ENCODE measurements at places on chromosomes 1 and 21.

- DNase-seq: no peak
These were observed 112.9 kb upstream of the RAB3GAP2 start for GRCh38 chr1:220385158-220385557.

GRCh38 chr1:64111787-64112186 lies 91.6 kb upstream of the UBE2U start:
- DNase-seq: no peak

- no peak for DNase-seq
These were observed 12.6 kb upstream of the RHEX start for GRCh38 chr1:206040328-206040727.

- no peak for DNase-seq
These were observed 59.6 kb upstream of the ADAMTS5 start for GRCh38 chr21:27026501-27026900.

DNA sequence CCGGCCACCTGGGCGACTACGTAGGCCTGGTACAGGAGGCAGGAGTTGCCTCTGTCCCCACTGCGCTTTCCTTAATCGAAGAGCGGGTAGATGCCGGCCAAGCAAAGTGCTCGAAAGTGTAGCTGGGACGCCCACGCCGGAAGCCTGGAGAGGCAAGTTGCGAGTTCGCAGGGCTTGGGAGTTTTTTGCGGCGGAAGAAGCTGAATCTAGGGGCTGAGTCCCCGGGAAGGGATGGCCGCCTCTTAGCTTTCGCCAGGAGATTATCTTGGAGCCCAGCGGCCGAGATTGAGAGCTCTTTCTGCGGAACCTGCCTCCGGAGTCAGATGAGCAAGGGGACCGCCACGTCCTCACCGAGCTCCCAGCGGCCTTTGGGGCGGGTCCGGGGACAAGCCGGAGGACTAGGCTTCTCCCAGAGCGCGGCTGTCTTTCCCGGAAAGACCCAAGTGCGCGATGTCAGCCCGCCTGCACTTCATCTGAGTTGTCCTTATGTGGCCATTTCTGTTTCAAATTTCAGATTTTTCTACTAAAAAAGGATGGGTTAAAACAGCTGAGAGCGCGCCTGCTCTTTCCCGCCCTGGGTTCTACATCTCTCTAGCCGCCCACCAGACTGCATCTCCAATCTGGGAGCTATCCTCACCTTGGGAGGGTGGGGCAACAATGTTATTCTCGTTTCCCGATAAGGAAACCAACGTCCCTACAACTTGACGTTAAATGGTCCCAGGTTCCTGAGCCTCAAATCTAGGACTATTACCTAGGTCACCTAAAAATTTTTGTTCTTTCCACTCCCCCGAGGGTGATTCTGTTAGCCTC lies 12.4 kb upstream of the TBX15 start:
- DNase-seq: no peak

- DNase-seq: no peak
These were observed 42.0 kb downstream of the PCSK9 start for GRCh38 chr1:55081188-55081904.

DNA sequence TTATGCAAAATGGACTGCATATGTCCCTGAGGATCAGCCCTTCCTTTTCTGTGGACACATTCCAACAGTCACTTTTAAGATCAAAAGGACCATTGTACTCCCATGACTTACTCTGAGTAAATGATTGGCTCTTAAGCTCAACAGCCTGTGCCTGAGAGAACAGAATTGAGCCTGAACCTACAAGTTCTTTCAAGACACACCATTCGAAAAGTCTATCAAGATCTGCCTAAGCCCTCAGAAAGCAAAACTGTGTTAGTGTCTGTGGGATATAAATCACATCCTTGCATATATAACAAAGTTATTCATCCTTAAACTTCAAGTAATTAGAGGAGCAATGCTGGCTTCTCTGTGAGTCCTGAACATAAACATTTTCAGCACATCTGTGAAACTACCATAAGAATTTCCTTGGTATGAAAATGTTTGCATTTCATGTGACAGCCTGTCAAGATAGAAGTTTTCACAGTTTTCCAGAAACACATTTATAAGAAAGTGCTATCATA lies 41.6 kb downstream of the PCNX2 start:
- no peak for DNase-seq

GRCh38 chr1:207649865-207650580 lies 5.1 kb downstream of the CR1L start:
- DNase-seq: no peak

DNA sequence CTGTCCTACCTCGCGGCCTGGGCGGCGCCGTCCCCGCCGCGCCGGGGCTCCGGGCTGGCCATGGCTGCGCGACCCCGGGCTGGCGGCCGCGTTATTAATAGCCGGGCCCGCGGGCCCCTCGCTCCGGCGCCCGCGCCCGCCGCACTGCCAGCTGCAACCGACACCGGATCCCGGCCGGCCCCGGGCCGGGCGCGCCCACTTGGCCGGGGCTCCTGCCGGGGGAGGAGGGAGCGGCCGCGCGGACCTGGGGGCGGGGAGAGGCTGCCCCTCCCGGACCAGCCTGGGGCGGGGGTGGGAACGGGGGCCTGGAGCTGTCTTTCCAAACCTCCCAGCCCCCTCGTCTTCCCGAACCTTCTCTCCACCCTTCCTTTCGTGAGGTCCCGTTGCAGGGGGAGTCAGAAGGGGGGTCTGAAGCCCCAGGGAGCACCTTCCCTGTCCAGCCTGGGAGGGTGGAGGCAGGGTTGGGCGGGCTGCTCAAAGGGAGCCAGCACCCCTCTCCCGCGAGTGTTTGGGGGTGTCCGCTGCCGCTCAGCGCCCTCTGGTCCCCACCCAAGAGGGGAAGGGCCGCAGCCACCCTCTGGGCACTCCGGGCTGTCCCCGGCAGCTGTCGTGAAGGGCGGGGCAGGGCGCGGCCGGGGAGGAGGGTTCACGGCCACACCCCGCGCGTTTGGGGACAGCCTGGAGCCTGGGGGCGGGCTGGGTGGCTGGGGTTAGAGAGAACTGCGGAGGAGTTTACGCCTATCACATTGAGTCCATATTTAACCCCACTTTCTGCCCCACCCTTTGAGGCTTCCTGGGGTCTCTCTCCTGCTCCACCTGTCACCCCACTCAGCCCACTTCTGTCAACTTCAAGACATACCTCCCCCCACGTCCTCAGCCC lies at the start of gene SYNC:
Gene SYNC (minus strand): TSS at position 172 of the 880 bp plus-strand sequence. CDS start 110 bp downstream, at position 62.
- no peak for DNase-seq

GRCh38 chr1:106277786-106278185 lies 778.7 kb upstream of the PRMT6 start:
- DNase-seq: no peak

DNA sequence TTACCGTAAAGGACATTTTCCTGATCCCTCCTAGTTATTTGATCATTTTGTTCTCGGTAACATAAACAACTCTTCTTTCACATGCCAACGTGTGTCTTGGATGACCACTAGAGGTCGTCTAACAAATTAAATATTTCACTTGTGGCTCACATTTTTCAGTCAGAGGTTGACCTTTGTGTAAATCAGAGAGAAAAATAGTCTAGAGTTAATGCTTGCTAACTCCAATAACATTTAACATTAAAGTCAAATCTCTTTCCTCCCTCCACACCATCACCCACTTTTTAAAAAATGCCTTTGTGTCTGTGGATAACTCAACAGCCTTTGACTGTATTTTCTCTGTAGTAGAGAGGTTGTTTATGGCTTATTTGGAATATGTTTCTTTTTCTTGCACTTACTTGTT lies 220.5 kb upstream of the B3GALT2 start:
- DNase-seq: peak; percentile 72

DNA sequence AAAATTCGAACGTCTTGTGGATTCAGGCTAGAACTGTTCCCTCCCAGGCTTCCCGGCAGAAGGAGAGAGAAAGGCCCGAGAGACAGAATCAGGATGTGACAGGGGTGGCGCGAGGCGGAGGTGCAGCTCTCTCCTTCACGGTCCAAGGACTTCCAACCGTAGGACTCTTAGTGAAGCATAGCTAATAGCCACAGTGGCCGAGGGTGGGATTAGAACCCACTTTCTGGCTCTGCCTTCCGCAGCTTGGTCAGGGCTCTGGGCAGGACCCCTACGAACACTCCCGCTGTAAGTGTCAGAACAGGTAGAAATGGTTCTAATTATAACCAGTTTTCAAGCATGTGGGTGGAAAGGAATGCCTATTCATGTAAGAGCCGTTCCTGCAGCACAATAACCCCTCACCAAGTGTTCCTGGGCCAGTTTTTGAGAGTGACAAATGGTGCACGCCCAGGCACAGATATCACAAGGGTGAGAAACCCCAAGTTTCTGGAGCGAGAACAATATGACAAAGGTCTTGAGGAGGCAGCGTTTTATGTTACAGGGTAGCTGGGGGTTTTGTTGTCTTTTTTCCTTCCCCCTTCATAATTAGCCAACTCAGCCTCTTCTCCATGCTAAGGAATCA lies 86.4 kb downstream of the SYF2 start:
- DNase-seq: no peak

DNA sequence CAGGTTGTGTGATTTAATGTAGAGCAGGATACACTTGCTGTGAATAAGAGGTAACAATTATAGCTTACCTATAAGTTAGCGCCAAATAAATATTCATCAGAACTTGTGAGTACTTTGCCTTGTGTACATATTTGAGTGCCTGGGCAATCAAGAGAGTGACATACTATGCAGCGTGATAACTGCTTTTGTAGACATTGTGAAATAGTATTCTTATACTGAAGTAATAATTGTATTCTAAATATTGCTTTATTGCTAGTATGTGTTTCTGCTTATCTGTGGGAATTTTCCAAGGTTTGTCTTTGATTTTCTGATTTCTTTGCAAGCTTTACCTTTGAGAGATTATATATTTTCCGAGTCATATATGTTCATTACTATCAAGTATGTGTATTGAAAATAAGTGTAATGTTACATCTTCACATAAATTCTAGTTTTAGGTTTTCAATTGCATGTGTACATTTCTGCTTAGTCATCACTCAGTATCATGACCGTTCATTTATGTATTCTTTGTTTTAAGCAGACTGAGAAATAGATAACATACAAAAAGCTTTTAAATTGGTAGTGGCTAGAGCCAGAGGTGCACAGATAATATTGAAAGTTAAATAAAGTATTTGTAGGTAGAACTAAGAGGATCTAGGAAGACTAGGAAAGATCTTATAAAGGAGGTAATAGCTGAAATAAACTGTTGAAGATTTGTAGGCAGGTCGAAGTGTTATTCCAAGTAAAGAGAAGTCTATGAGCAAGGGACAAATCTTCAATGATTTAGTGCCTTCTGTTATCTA lies 19.5 kb downstream of the USP25 start:
- DNase-seq: no peak

- no peak for DNase-seq
These were observed 159.9 kb upstream of the NEGR1 start for GRCh38 chr1:72442262-72442661.

DNA sequence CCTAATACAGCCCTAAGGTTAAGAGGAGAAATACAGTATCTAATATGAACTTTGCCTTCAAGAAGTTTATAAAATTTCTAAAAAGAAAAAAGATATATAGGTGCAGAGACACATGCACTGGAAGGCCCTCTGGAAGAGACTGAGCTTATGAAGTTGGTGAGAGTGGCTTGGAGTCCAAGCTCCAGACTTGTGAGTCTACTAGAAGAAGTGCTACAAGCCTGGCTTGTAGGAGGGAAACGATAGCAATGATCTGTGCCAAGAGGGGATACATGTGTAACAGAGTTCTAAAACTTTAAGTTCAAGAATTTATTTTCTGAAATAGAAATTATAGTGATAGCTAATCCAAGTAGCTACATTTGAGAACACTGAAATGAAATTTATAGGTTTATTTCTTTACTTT lies 213.0 kb downstream of the PATJ start:
- DNase-seq: no peak

DNA sequence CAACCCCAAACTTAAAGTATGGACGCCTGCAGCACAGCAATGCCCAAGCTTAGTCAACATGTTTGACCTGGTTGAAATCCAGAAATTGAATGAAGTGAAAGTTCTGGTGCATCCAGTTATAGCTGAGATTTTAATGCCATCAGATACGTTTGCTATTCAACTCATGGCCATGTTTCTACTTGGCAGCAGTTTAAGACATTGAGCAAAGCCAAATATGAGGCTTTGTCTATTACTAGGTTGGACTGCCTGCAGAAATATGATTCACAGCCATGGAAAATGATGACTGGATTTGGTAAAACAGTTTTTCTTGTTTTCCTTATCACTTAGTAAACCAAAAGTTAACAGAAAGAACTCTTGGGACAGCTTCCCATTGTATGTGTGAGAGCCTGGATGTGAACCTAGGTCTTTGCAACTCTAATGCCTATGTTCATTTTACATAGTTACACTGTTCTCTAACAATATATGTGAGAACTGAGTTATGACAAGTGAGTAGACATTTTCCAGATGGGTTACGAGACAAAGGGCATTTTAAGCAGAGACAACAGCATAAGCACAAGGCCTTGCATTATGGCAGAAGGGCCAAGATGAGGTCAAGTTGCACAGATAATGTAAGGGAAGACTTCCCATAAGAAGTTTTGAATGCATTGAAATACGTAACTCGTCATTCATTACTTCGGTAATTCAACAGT lies 32.4 kb upstream of the MYSM1 start:
- DNase-seq: no peak

GRCh38 chr1:51708911-51709760 lies 92.2 kb downstream of the OSBPL9 start:
- no peak for DNase-seq

DNA sequence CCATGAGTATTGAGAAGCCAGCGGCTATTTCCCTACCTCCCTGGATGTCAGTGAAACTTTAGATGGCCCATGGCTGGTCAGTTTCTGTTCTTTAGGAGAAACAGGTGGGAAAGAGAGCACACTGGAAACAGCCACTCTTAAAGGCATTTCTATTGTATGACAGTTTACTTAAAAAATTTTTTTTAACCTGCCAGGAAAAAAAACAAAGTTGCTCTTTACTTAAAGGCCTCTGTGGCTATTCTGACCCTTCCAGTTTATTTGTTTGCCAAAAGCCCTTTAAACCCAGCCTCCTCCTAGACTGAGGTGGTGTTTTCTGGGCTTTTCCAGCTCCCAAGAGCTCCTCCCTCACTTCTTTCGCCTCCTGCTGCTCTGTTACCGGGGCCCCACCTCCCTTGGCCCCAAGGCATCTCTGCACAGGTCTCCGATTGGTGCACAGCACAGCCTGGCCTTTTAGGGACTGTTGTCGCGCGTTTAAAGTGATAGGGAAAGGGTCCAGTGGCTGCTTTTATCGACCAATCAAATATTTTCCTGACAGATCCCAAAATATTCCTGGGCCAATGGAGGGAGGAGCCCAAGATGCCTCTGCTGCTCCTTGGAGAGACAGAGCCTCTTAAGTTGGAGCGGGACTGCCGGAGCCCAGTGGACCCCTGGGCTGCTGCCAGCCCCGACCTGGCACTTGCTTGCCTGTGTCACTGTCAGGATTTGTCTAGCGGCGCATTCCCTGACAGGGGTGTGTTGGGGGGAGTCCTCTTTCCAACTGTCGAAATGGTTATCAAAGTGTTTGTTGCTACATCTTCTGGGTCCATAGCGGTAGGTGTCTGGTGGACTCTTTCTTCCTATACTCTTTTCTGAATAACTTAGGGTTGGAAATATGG lies at the start of gene SH3BGR:
Gene SH3BGR (plus strand): TSS at position 639 of the 875 bp plus-strand sequence. CDS start 127 bp downstream, at position 766.
- DNase-seq: no peak

DNA sequence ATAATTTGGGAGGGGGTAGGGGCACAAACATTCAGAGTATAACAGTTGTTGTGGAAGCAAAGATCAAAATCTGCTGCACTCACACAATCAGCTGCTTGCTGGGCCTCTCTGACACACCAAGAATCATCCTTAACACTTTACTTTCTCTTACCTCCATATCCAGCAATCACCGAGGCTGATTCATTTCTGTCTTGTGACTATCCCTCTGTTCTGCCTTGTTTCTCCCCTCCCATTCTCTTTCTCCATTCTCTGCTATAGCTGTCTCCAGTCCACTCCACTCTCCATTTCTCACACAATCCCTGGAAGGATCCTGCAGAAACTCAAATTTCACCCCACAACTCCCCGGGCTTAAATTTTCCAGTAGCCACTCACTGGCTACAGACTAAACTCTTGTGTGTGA lies 91.8 kb upstream of the NGF start:
- DNase-seq: no peak

- no peak for DNase-seq
These were observed 43.4 kb downstream of the ROR1 start for GRCh38 chr1:63817152-63817667.

Measured in CD4-positive, alpha-beta T cell treated with Interleukin-2 at 100 ng/mL for 4 hours (primary cell).